SW 1271 (cell line): ENCODE measurements at places on chromosomes 4 and X.

DNA sequence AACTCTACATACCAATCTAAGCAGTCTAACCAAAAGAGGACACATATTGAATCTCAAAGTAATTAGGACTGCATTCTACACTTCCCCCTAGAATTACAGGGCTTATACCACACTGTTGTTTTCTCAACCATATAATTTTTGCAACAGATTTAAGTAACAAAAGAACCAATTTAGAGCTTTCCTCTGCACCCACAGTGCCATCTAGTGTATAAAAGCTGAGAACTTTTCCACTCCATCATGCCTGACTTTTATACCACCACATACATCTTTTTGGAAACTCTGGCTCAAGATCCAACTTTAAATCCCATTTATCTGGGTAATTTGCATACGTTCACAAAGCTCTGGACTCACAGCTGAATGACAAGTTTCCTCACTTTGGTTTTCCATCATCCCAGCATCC, 99.5 kb downstream of the EFHC2 start:
- peak; percentile 5 for DNase-seq

DNA sequence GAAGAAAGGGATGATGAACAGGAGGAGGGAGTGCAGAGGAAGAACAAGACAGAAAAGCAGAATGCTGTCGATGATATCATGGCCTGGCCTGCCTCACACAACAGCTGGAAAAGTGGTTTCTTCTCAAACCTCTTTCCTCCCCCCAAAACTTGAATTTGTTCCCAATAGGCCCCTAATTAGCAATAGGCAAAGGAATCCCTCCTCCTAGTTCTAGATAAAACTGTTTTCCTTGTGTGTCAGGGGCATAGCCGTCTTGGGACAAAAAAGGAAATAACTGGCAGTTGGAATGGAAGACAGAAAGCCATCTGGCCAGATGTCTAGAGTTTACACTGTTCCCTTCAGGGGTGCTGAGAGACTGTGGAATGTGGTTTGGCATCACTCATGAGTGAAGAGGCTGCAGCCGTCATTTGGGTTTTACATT, 177.8 kb upstream of the C1QTNF7 start:
- DNase-seq = no peak

DNA sequence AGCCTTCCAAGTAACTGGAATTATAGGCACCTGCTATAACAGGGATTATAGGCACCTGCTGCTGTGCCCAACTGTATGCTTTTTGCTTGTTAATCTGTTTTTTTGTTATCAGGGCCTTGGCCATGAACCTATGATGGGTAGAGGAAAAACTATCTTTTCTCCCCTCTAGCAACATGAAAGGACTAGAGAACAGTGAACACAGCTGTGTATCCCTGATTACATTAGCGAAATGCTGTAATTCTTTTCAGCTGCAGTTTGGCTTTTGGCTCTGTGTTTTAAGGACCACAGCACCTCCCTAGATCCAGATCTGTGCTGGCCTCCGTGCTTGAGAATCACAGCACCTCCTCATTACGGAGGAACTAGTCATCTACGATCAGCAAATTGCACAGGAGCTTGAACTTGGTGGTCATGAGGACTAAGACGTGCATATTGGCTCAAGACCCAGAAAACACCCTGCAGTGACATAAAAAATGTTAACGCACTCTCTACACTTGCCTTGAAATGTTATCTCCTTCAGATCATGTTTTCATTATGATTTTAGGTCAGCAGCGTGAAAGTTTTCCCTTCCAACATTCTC, 57.7 kb upstream of the S100G start:
- DNase-seq = no peak

- DNase-seq = no peak
Measured at GRCh38 chrX:103616676-103617186, 9.0 kb downstream of the TCEAL3 start.

- DNase-seq = no peak
Measured at GRCh38 chr4:8664031-8664805, 71.7 kb downstream of the CPZ start.

DNA sequence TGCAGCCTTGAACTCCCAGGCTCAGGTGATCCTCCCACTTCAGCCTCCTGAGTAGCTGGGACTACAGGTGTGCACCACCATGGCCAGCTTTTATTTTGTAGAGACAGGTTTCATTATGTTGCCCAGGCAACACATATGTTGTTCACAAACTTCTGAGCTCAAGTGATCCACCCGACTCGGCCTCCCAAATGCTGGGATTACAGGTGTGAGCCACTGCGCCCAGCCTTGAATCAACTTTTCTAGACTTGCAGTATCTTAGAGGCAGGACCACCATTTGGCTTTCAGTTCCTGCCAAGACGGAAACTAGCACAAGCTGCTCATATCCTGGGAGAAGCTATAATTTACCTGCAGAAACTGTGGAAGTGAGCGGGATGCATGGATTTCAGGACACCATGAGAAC, 19.9 kb downstream of the NAT8L start:
- DNase-seq = no peak

- DNase-seq = no peak
Measured at GRCh38 chr4:22521240-22521639, 5.4 kb upstream of the ADGRA3 start.

GRCh38 chr4:184750926-184751584, 17.2 kb upstream of the CENPU start:
- DNase-seq = no peak

GRCh38 chr4:10056334-10057022, 35.2 kb upstream of the SLC2A9 start:
- no peak for DNase-seq

- peak; percentile 8 for DNase-seq
Measured at GRCh38 chr4:20395160-20395773, 143.6 kb downstream of the SLIT2 start.

- DNase-seq = no peak
Measured at GRCh38 chr4:132245319-132245718, 903.8 kb upstream of the PCDH10 start.

- no peak for DNase-seq
Measured at GRCh38 chr4:8115916-8116315, 42.7 kb downstream of the ABLIM2 start.

DNA sequence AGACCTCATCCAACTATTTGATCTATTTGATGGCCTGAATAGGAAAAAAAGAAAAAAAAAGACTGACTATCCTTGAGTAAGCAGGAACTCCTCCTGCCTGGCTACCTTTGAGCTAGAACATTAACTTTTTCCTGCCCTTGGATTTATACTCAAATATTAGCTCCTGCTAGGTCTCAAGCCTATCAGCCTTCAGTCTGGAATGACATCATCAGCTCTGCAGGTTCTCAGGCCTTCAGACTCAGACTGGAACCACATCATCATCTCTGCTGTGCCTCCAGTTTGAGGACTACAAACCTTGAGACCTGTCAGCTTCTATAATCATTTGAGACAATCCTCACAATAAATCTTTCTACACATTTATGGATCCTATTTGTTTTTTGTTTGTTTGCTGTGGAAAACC, 754.0 kb upstream of the SLIT2 start:
- no peak for DNase-seq

- no peak for DNase-seq
Measured at GRCh38 chr4:135357091-135357490, 1155.5 kb upstream of the PABPC4L start.

DNA sequence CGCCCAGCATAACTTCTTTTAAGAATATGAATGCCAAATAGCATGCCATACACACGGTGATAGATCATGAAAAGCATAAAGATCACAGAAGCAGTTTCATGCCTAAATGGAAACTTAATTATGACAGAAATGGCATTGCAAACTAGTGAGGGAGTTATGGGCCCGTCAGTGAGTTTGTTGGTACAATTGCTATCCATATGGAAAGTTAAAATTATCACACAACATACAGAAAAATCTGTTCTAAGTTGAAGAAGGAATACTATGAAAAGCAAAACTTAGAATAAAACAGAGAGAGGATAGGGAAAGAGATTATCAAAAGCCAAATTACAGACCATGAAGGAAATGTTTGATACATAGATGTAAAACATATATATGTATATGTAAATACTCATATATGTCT, 30.2 kb upstream of the RAP1GDS1 start:
- no peak for DNase-seq

DNA sequence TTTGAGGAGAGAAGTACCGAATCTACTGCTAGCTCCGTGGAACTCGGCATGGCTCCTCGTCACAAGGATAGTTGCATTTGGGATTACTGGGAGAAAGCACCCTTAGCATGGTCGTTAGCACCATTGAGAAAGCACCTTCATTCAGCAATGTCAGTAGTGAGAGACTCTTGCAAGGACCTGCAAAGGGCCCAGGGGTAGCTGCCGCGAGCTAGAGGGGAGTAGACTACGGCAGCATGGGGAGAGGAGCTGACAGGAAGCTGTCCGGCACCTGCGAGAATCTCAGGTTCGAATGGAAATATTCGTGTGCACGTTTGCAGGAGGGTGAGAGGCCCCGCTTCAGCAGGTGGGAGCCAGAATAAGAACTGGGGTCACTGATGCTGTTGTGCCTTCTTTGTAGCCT, 20.2 kb downstream of the TLR10 start:
- no peak for DNase-seq

GRCh38 chr4:35608205-35608604, 636.1 kb downstream of the ARAP2 start:
- no peak for DNase-seq

- DNase-seq = no peak
Measured at GRCh38 chr4:52989865-52990264, 127.7 kb downstream of the RASL11B start.

- DNase-seq = no peak
Measured at GRCh38 chrX:42135583-42136228, 212.4 kb upstream of the CASK start.

- no peak for DNase-seq
Measured at GRCh38 chrX:19344661-19345060, 934 bp downstream of the PDHA1 start.

- peak; percentile 51 for DNase-seq
Measured at GRCh38 chr4:6783111-6783981, 819 bp downstream of the KIAA0232 start.

- no peak for DNase-seq
Measured at GRCh38 chr4:47852136-47852535, 14.3 kb upstream of the CORIN start.

DNA sequence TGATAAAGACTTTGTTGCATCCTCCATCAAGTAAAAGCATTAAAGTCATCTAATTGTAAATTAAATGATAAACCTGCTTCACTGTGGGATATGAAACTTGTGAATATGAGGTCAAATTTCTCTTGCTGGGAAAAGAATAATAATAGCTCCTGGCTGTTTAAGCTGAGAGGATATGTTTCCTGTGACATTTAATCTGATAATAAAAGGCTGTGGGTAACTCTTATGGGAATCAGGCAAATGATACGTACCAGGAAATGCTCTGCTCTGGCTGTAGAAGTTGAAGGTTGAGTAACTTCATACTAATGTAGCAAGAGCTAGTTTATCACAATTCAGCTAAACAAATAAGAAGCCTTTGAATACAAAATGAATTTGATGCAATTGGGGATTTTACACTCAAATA, 574.6 kb downstream of the RAPGEF2 start:
- DNase-seq = no peak

- no peak for DNase-seq
Measured at GRCh38 chr4:138616775-138617174, 374.6 kb upstream of the SLC7A11 start.

- DNase-seq = no peak
Measured at GRCh38 chrX:150049647-150050046, 111.4 kb upstream of the EOLA2 start.

GRCh38 chrX:28177202-28177601, 196.0 kb upstream of the DCAF8L1 start:
- DNase-seq = no peak

DNA sequence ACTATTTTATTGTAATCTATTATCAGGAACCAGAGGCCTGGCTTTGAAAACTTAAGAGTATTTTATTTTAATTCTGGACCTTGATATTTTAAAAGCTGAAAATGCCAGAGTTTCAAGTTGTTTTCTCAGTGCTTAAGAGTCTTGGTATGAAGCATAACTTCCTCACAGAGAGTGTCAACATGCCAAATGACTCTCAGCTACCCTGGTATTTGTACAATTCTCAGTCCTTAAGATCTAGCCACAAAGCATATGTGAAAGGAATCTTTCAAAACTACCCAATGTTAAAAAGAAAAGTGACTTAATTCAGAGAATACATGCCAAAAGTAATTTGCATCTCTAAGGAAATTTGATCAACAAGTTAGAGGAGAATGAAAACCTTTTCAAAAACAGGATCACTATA, 171.9 kb downstream of the DKK2 start:
- DNase-seq = no peak

DNA sequence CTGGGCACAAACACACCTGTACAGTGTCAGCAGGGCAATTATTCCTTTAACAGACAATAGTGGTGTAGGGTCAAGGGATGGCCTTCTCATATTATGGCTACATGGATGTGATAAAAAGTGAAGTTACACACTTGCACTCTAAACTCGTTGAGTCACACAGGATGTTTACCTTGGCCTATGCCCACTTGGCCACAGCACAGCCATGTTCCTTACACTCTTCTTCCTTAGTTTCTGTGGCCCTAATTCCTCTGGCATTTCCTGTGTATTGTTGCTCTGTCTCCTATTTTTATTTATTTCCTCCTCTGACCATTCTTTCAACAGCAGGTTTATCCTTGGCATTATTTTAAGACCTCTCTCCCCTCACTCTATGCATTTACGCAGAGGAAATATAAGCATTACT, 86.8 kb upstream of the NPFFR2 start:
- no peak for DNase-seq
